Panc1 (cell line): ENCODE measurements at places on chromosomes 2 and 18. TPM values are rescaled to one million over a fixed set of nuclear protein-coding genes. Genes with fewer than 3 reads are reported as not detected.

Gene MAP4K4
- 68.5 TPM for total RNA-seq

- H3K27ac ChIP-seq = no peak overlapping the region
- H3K27me3 ChIP-seq = no peaks in the 10 kb centered on the region
- peaks cover 17% of the 10 kb centered on the region for H3K36me3 ChIP-seq
- no peaks in the 10 kb centered on the region for H3K4me1 ChIP-seq
- DNase-seq = no peak
- no peak overlapping the region for H3K4me3 ChIP-seq
Observed at GRCh38 chr2:218648787-218649100, 10.7 kb downstream of the ZNF142 start.

GRCh38 chr2:150127995-150128394 is 359.5 kb downstream of the RND3 start:
- H3K4me3 ChIP-seq = no peak overlapping the region
- no peaks in the 10 kb centered on the region for H3K36me3 ChIP-seq
- H3K27me3 ChIP-seq = no peaks in the 10 kb centered on the region
- no peak for DNase-seq
- no peak overlapping the region; the same call in 1 of the 2 replicates for H3K27ac ChIP-seq
- peaks cover 9% of the 10 kb centered on the region for H3K4me1 ChIP-seq

- H3K4me3 ChIP-seq = no peak overlapping the region
- H3K4me1 ChIP-seq = no peaks in the 10 kb centered on the region
- H3K36me3 ChIP-seq = no peaks in the 10 kb centered on the region
- no peak overlapping the region for H3K27ac ChIP-seq
Observed at GRCh38 chr18:52391810-52392559, 52.0 kb downstream of the DCC start.

DNA sequence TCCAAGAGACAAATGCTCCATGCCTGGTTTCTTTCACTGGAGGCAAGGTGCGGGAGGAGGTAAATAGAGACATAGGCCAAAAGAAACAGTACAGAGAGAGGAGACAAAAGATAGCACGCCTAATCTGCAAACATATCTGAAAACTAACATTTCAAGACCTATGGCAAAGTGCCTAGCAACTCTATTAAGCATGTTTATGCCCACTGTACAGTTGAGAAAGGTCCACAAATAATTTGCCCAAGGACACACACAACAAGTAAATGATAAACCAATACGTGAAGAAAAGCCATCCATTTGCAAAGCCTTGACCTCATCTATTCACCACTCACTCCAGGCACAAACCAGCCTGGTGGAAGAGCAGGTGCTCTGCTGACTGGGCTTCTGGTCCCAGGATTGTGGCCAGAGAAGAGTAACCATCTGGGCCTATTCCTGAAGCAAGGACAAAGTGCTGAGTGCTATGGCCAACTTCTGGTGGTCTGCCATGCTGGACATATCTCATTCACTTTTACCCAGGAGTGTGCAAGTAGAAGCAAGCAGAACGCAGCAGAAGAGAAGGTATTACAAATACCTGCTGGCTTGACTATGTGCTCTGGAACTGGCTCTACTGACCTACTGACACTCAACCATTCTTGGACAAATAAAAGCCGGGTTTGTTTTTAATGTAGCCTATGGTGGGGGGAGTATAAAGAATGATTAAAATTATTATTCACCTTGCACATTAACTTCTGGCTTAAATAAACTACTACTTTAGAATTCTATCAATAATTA is 25.3 kb downstream of the TMEM131 start:
- H3K4me1 ChIP-seq = peaks cover 8% of the 10 kb centered on the region
- H3K27me3 ChIP-seq = no peaks in the 10 kb centered on the region
- no peaks in the 10 kb centered on the region for H3K36me3 ChIP-seq
- no peak for DNase-seq
- no peak overlapping the region for H3K27ac ChIP-seq
- no peak overlapping the region for H3K4me3 ChIP-seq

Gene RALBP1
- 70.0 TPM for total RNA-seq

Gene GDF7
- not detected for total RNA-seq

GRCh38 chr2:223459328-223459939 is 142.7 kb downstream of the SCG2 start:
- no peaks in the 10 kb centered on the region for H3K4me1 ChIP-seq
- no peaks in the 10 kb centered on the region for H3K36me3 ChIP-seq
- no peak overlapping the region for H3K27ac ChIP-seq

DNA sequence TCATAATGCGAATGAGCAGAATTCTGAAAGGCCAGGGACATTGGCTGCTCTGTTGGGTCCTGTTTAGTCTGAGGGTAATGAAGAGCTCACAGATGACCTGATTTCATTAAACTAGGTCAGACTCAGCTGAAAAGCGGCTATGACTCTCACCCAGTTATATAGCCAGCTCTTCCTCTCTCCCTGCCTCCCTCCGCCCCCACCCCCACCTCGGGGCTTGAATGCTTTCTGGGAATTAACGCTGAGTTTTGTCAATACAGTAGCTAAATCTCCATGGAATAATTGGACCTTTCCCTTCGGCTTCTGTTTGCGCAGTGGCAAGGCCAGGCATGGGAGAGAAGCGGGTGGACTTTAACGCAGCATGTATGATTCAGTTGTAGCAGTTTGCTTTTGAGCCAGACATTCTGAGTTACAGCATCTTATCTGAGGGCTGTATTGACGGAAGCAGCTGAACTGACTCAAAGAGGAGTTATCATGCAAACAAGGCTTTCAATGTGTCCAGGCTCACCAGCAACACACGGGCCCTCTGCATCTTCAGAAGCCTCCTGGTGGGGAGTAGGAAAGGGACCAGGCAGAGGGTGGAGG is 110.6 kb downstream of the MYCN start:
- DNase-seq = no peak
- H3K27me3 ChIP-seq = no peaks in the 10 kb centered on the region
- H3K27ac ChIP-seq = no peak overlapping the region
- no peak overlapping the region for H3K4me3 ChIP-seq
- no peaks in the 10 kb centered on the region for H3K36me3 ChIP-seq
- no peaks in the 10 kb centered on the region for H3K4me1 ChIP-seq

- H3K27ac ChIP-seq = no peak overlapping the region
- H3K36me3 ChIP-seq = no peaks in the 10 kb centered on the region
- H3K27me3 ChIP-seq = no peaks in the 10 kb centered on the region
- H3K4me1 ChIP-seq = peaks cover 3% of the 10 kb centered on the region; the same call in 1 of the 2 replicates
- DNase-seq = no peak
Observed at GRCh38 chr2:122023059-122023864, 267.8 kb downstream of the TSN start.

DNA sequence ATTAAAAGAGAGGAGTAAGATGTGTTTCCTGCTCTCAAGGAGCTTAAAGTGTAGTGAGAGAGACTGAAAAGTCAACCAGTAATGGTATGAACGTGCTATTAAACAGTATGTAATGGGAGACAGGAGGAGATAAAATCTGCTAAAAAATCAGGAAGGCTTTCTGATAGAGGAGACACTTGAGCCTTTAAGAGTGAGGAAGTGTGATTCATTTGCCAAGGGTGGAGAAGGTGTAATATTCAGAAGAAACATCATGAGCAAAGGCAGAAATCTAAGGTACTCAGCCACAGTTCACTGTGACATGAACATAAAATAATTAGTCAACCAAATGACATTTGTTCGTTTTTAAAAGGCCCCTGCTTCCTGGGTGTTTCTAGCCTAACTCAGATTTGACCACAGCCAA is 137.8 kb upstream of the SKOR2 start:
- no peaks in the 10 kb centered on the region for H3K36me3 ChIP-seq
- no peak for DNase-seq
- no peaks in the 10 kb centered on the region for H3K27me3 ChIP-seq

- no peak for DNase-seq
- H3K4me1 ChIP-seq = no peaks in the 10 kb centered on the region
- no peak overlapping the region for H3K4me3 ChIP-seq
Observed at GRCh38 chr2:216548901-216549331, 50.3 kb downstream of the RPL37A start.

Gene SLC9A2
- total RNA-seq = 4.1 TPM

Gene CFC1
- not detected for total RNA-seq

GRCh38 chr2:172698041-172698863 is 37.4 kb upstream of the RAPGEF4 start:
- H3K4me3 ChIP-seq = no peak overlapping the region
- no peak for DNase-seq
- H3K4me1 ChIP-seq = peaks cover 23% of the 10 kb centered on the region
- no peaks in the 10 kb centered on the region for H3K27me3 ChIP-seq
- peak overlapping the region; percentile 60 for H3K27ac ChIP-seq

- no peaks in the 10 kb centered on the region for H3K4me1 ChIP-seq
- H3K27me3 ChIP-seq = no peaks in the 10 kb centered on the region
- H3K27ac ChIP-seq = no peak within 1 kb of the TSS
Observed at GRCh38 chr2:224401641-224402342, at the start of gene FAM124B. Gene FAM124B, minus strand, starts transcription at chr2:224402107. Its CDS starts 339 bp downstream, at chr2:224401768.

DNA sequence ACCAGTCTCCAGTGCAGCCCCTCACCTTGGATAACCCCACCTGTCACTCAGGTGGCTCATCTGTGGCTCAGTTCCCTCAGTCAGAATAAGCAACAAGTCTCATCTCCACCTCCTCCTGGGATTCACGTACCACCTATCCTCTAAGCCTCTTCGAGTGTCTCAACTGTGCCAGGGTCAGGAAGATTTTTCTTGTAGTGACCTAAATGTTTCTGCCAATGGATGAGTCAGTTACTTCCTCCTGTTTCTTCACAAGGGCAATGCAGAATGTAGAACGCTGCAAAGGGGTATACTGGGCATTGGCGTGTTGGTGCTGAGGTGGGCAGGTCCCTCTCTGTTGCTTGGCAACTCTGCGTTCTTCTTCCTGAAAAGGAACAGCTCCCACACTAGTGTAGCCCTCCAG is 213.3 kb upstream of the CXCR4 start:
- H3K4me1 ChIP-seq = no peaks in the 10 kb centered on the region
- no peaks in the 10 kb centered on the region for H3K36me3 ChIP-seq
- H3K27ac ChIP-seq = no peak overlapping the region
- no peak overlapping the region for H3K4me3 ChIP-seq
- no peaks in the 10 kb centered on the region for H3K27me3 ChIP-seq

DNA sequence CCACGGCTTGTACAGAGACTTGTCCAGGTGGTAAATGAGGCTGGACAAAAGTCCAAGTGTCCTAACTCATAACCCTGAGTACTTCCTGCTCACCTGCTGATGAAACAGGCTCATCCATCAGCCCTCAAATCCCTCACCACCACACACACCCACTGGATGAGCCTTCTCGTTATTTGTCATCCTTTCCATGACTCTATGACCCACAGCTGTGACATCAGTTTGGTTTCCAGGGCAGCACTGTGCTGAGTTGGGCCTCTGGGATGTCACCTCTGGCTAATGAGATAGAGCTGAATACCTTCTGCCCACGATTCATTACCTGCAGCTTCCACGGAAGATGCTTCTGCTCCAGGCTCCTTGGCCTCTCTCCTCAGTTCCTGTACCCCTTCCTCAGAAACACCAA is 39.4 kb downstream of the SLC14A2 start:
- no peaks in the 10 kb centered on the region for H3K27me3 ChIP-seq
- no peak overlapping the region for H3K27ac ChIP-seq
- DNase-seq = no peak
- H3K4me1 ChIP-seq = no peaks in the 10 kb centered on the region
- H3K4me3 ChIP-seq = no peak overlapping the region
- no peaks in the 10 kb centered on the region for H3K36me3 ChIP-seq

GRCh38 chr18:51235009-51235789 is 37.7 kb upstream of the MEX3C start:
- no peaks in the 10 kb centered on the region for H3K36me3 ChIP-seq
- H3K4me1 ChIP-seq = no peaks in the 10 kb centered on the region
- H3K4me3 ChIP-seq = no peak overlapping the region
- no peak overlapping the region for H3K27ac ChIP-seq

DNA sequence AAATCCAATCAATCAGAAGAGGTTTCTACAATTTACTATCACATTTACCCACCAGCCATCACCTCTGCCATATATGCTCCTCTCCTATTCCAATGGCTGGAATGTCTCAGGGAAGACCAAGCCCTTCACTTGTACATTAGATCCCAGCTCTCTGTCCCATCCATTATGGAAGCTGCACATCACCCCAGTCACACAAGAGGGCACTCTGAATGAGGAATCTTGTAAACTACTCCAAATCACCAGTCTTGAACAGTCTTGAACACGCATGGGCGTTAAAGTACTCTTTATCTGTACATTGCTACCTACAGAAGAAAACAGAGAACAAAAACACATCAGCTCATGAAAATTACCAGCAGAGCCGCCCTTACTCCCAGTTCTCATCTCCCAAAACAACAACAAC is 38.7 kb downstream of the ZC3H8 start:
- no peak overlapping the region for H3K4me3 ChIP-seq
- DNase-seq = no peak
- H3K27me3 ChIP-seq = no peaks in the 10 kb centered on the region
- H3K4me1 ChIP-seq = no peaks in the 10 kb centered on the region
- H3K36me3 ChIP-seq = no peaks in the 10 kb centered on the region

DNA sequence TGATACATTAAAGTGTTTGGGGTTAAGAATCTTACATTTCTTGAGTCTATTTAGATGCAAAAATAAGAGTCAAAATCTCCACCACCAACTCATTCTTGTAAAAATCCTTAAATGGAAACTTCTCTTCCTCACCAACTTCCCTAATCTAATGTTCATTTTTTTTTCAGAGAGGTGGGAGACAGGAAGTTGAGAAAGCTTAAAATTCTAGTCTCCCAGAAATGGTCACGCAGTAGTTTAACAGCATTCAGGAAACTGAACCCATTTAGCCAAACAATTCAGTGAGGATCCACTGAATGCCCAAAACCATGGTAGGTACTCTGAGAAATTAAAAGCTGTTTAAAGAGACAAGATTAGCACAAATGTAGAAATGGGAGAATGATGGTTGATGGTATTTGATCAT is 69.0 kb downstream of the TXNL1 start:
- H3K4me1 ChIP-seq = no peaks in the 10 kb centered on the region
- DNase-seq = no peak
- no peak overlapping the region for H3K4me3 ChIP-seq
- no peaks in the 10 kb centered on the region for H3K27me3 ChIP-seq
- H3K36me3 ChIP-seq = no peaks in the 10 kb centered on the region
- H3K27ac ChIP-seq = no peak overlapping the region

DNA sequence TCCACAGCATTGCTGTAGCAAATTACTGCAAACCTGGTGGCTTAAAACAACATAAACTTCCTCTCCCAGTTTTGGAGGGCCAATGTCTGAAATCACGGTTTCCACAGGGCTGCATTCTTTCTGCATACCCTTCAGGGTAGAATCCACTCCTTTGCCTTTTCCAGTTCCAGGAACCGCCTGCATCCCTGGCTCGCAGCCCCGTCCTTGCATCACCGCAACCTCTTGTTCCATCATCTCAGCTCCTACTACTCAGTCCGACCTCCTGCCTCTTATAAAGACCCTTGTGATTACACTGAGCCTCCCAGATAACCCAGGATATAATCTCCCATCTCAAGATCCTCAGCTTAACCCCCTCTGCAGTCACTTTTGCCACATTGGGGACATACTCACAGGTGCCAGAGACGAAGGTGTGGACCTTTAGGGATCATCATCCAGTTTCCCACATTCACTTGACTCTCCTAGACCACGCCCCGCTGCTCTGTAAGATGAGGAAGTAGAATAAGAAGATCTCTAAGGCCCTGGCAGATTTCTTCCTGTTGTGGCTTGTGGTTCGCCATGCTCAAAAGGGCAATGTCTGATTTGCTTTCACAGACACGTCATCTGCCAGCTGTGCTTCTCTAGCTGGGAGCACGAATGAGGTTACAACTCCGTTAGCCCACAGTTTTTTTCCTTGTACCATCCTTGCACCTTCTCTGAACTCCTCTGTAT is 103.6 kb upstream of the AGAP1 start:
- H3K27ac ChIP-seq = no peak overlapping the region
- H3K36me3 ChIP-seq = no peaks in the 10 kb centered on the region
- no peak for DNase-seq

Gene ACMSD
- total RNA-seq = not detected

- peaks cover 3% of the 10 kb centered on the region; the same call in 1 of the 2 replicates for H3K27me3 ChIP-seq
- no peaks in the 10 kb centered on the region for H3K4me1 ChIP-seq
- no peak for DNase-seq
- H3K27ac ChIP-seq = no peak overlapping the region
Observed at GRCh38 chr2:64904413-64905329, 84.5 kb upstream of the SLC1A4 start.

Gene FN1
- 4.2 TPM for total RNA-seq
